ENCODE measurements at places on chromosomes 12 and 14.

GRCh38 chr12:71840231-71840847 lies 780 bp downstream of the TBC1D15 start:
- DNase-seq = peak; percentile 72

GRCh38 chr12:39332661-39333175 lies 110.2 kb downstream of the KIF21A start:
- DNase-seq = no peak

- DNase-seq = no peak
Measured at GRCh38 chr14:99808515-99808914, 15.3 kb downstream of the EML1 start.

- peak; percentile 23 for DNase-seq
Measured at GRCh38 chr14:101977311-101978071, 13.1 kb downstream of the DYNC1H1 start.

GRCh38 chr12:41034686-41035085 lies 153.4 kb upstream of the PDZRN4 start:
- DNase-seq = peak; percentile 33

DNA sequence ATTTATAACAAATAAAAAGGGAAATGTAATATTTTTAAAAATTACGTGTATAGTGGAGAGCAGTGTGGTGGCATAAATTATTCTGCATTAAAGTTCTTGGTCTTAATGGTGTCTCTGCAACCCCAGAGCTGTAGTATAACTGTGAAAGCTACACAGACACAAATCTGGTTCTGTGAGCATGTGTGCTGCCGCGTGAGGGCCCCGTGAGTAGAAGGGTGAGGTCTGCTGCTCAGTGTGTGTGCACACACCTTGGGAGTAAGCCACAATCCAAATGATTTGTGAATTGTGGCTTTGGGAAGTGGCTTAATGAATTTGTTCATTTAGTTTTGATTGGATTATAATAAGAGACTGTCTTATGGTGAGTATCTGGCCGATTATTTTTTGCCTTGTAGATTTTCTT lies 16.8 kb downstream of the PELI2 start:
- DNase-seq = no peak

GRCh38 chr14:102525219-102525928 lies 15.8 kb upstream of the ANKRD9 start:
- peak; percentile 69 for DNase-seq

DNA sequence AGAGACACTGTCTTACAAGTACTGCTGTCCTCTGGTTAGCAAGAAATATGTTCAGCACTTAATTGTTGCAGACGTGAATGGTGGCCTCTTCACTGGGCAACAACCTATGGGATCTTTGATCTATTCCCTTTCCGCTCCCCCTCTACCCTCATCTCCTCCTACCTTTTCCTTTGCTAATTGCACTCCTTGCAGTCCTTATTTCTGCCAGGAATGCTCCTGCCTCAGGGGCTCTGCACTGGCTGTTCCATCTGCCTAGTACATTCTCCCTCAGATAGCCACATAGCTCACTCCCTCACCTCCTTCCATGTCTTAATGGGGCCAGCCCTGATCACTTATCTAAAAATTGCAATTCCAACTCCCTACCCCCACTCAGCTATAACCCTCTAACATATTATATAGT lies 4.5 kb upstream of the NFYB start:
- no peak for DNase-seq

DNA sequence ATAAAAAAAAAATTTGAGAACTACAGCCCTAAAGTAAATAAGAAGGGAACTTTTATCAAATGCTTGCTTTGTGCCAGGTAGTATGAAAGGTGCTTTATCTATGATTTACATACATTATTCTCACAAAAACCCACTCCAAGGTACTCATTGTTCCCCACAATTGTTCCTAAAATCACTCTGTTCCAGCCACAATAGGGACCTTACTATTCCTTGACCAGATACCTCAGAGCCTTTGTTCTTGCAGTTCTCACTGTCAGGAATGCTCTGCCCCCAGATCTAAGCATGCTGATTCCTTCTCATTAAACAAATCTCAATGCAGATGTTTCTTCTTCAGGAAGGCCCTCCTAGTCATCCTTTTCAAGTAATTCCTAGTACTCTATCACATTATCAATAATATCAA lies 60.2 kb downstream of the PPP1R12A start:
- DNase-seq = no peak

GRCh38 chr14:104368751-104369100 lies 210.8 kb upstream of the C14orf180 start:
- DNase-seq = no peak

DNA sequence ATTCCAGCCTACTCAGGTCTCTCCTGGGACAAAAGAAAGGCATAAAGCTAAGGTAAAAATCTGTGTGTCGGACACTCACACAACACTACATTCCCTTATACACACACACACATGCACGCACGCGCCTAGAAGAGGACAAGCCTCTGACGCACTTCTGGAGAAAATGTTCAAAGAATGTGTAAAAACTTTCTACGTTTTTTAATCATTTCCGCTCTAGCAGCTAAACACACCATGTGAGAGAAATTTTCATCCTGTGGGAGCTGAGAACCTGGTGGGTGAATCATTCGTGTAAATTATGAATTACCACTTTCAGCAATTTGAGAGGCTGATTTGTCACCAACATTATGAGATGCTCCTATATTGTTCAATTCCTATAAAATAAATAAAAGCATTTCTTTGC lies 494.5 kb downstream of the TMEM132D start:
- DNase-seq = no peak

- DNase-seq = peak; percentile 86
Measured at GRCh38 chr14:73785336-73785833, 66.2 kb upstream of the PTGR2 start.

DNA sequence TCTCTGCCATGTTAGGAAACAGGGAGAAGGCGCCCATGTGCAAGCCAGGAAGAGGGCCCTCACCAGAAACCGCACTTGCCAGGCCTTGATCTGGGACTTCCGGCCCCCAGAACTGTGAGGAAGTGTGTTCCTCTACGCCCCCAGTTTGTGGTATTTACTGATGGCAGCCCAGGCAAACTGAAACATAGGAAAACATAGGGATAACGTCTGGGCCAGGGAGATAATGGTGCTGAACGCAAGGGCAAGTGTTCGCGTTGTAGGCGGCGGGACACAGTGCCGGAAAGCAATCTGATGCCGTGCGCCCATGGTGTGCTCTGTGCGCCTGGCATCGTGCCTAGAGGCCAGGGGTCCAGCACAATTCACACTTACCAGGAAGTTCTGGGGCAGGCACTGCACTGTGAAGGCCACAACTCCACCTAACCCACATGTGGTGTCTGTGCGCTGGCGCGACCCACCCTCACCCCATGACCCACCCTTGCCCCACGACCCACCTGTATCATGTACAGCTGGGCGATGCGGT lies 53.6 kb downstream of the ARL6IP4 start:
- DNase-seq = no peak

- no peak for DNase-seq
Measured at GRCh38 chr14:40336846-40337245, 904.6 kb upstream of the FBXO33 start.

DNA sequence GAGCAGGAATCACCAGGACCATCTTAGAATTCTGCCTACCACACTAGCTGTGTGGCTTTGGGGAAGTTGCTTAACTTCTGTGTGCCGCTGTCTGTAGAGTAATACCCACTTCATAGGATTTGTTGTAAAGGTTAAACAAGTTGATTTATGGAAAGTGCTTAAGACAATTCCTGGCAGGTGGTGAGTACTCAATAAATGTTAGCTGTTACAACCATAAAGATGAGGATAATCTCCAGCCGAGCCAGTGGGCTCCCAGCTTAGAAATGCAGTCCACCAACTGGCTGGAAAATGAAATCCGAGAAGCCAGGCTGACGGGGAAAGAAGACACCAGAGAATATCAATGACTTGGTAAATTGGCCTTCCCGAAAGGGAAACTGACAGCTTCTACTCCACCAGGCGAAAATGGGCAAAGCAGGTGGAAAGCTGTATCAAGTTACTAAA lies 173.5 kb downstream of the CHST11 start:
- DNase-seq = no peak

- DNase-seq = peak; percentile 12
Measured at GRCh38 chr12:122079532-122080081, 1.1 kb downstream of the MLXIP start.

- DNase-seq = peak; percentile 28
Measured at GRCh38 chr14:69625299-69626131, 14.1 kb downstream of the SUSD6 start.

DNA sequence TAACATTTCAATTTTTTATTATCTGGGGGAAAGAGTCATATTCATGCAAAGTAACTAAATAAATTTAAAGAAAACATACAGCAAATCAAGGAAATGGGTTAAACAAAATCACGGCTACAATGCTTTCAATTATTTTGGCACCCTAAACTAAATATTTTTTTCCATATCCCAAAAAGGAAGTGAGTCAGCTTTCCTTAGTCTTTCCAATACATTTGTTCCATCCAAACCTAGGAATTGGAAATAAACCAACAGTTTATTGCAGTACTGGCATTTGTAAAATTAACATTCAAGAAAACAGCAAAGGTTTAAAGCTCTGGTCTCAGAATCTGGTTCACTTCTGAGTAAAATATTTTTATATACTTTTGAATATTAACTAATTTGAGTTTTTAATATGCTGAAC lies 89.2 kb downstream of the BCL2L14 start:
- peak; percentile 58 for DNase-seq

GRCh38 chr14:83842547-83842946 lies 1687.4 kb upstream of the FLRT2 start:
- DNase-seq = no peak

DNA sequence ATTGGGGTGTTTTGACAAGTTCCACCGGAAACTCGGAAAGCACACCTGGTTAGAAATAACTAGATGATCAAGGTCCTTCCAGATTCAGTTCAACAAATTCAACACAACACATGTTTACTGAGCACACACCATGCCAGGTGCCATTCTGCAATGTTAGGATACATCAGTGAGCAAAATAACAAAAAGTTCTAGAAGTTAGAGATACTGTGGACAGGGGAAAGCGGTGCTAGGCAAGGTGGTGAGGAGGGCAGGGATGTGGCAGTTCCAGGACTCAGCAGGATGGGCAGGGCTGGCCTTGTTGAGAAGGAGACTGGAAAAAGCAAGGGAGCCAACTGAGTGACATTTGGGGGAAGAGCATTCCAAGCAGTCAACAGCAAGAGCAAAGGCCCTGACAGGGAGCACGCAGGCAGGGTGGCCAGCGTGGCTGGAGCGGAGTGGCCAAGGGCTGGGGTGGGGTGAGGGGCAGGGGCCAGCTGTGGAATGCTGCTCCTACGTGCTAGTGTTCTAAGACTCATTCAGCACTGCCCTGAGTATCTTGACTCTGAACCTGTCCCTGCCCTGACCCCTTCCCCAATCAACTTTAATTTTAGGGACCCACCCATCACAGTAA lies 19.4 kb upstream of the FAIM2 start:
- no peak for DNase-seq

DNA sequence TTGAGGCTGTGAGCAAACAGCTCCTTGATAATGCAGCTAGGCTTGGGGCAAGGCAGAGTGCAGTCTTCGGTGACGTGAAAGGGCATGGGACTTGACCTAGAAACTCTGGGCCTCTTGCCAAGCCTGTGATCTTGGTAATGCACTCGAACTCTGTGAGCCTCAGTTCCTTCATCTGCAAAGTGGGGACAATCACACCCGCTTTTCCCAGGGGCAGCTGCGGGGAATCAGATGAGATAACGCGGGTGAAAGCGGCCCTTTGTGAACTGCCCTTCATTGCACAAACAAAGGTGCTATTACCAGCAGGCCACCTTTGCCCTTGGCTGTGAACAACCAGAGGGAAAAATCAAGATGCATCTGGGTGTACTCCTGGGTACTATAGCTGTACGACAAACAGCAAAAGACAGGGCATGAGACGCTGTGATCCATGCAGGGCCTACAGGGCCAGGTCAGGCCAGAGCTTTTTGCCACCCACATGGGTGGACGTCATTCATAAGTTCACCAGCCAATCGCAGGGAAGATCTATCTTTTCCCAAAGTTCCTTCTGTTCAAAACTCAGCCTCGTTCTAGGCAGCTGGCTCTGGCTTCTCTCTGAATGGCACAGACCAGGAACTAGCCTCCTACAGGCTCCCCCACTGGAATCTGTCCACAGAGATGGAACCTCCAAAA lies 3.2 kb downstream of the MSI1 start:
- DNase-seq = no peak

DNA sequence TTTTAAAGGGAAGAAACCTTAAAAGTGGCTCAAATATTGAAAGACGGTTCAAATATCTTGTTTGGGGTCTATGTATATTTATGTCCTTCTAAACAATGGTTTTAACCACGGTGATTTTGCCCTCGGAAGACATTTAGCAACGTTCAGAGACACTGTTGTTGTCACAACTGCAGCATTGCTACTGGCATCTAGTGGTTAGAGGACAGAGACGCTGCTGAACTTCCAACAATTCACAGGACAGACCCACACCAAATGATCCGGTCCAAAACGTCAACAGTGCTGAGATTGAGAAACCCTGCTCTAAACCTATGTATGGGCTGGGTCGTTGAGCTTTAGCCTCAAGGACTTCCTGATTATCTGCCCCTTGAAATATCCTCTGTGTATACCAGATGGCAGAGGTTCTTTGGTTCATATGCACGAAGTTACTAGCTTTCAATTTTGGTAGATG lies 1.7 kb downstream of the ANGEL1 start:
- DNase-seq = peak; percentile 35

DNA sequence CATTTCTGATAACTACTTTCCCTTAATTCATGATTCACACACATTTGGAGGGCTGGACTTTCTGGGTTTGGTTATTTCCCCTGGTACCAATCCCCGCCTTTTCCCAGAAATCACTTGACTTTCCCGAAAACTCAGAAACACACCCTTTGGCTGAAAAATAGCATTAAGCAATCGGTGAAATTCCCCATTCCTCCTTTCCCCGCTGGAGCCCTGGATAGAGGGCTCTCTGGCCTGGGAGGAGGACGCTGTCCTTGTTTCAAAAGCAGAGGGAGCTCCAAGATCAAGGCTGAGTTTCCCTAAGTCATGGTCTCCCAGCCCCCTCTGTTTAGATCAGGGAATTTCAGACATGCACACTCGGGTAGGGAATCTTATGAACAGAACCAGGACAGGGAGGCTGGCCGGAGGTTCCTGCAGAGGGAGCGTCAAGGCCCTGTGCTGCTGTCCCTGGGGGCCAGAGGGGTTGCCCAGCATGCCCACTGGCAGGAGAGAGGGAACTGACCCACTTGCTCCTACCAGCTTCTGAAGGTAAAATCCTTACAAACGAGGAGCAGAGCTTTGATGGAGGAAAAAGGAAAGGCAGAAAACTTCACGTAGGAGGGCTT lies at the start of gene C1S:
TSS of gene C1S (plus strand) at position 366 of the 602 bp plus-strand sequence. CDS start 1,195 bp downstream, outside the sequence.
- peak; percentile 88 for DNase-seq

GRCh38 chr12:67484791-67485480 lies 163.6 kb upstream of the DYRK2 start:
- no peak for DNase-seq

- peak; percentile 85 for DNase-seq
Measured at GRCh38 chr12:18700271-18700670, 37.5 kb downstream of the PLCZ1 start.
